Activated CD4-positive, alpha-beta T cell treated with anti-CD3 and anti-CD28 coated beads, Interleukin-2, amount 10 ng/mL, durations not matched to agents 24 days and 14 days (primary cell): ENCODE measurements at places on chromosomes 4 and X.

DNA sequence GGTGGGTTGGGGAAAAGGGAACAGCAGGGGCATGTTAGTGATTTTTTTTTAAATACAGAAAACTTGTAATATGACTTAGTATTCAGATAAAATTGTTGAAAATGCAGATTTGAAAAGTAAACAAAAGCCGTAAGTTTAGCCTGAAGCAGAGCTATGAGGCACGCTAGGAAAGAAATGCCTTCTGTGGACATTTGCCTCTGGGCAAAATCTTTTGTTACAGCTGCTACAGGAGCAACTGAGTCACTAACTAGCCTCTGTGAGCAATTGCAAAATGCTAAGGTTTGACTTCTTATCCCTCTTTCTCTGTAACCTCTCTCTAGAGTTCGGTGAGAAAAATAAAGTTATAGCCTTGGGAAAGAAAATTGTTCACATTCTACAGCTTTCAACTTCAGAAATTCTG is 350.0 kb downstream of the SLC7A11 start:
- no peak for DNase-seq

- no peak for DNase-seq
Measured at GRCh38 chr4:104490096-104490769, 4.5 kb downstream of the CXXC4 start.

GRCh38 chr4:45078201-45078600 is 351.8 kb upstream of the GNPDA2 start:
- DNase-seq, result no peak

- DNase-seq, result peak; percentile 65
Measured at GRCh38 chrX:17632942-17633341, 104.4 kb upstream of the SCML1 start.

DNA sequence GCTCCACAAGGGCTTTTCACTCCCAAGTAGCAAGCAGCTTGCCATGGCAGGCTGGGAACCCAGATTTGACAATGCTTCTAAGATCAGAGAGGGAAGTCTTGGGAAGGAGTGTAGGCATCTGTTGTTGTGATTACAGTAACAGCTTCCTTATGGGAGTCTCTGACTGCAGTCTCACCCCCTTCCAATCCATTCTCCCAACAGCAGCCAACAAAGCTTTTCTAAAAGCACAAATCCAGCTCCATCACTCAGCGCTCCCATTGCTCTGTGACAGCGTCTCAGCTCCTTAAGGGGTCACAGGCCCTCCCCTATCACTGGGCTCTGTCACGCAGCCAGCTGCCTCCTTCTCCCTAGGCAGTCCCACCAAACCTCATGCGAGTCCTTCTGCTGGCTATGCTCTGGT is 7.1 kb downstream of the IGFBP7 start:
- no peak for DNase-seq

GRCh38 chrX:40628506-40628905 is 5.3 kb downstream of the MPC1L start:
- no peak for DNase-seq

- no peak for DNase-seq
Measured at GRCh38 chr4:48589098-48589445, 99.0 kb downstream of the ZAR1 start.

DNA sequence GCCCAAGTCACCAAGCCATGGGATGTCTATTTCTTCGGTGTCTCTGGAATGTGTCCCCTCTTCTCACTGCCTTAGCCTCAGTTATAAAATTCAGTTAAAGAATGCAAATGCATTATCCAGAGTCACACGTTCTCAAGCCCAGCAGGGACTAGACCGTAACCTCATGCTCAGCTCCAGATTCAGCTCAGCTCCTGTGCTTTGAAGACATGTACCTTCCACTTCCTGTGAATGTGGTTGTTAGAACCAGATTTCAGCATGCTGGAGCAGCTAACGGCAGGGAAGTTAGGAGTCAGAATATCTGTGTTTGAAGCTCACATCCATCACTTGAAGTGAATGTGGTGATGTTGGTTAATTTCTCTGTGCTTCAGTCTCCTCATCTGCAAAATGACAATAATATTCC is 26.7 kb downstream of the GEMIN8 start:
- DNase-seq, result no peak

GRCh38 chr4:89101256-89102161 is 9.8 kb upstream of the TIGD2 start:
- peak; percentile 51 for DNase-seq

- no peak for DNase-seq
Measured at GRCh38 chrX:40552768-40553167, 28.0 kb upstream of the ATP6AP2 start.

DNA sequence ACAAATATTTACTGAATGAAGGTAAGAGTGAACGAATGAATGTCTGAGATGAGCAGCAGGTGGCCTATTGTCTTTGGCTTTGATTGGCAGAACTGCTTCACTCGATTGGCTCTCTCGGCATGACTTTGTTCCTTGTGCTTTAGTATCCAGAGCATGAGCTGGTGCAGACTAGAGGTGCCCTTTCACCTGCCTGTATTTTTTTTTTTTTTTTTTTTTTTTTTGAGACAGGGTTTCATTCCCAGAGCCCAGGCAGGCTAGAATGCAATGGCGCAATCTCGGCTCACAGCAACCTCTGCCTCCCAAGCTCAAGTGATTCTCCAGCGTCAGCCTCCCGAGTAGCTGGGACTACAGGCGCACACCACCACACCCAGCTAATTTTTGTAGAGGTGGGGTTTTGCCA is 38.9 kb downstream of the SRPX2 start:
- DNase-seq, result no peak

DNA sequence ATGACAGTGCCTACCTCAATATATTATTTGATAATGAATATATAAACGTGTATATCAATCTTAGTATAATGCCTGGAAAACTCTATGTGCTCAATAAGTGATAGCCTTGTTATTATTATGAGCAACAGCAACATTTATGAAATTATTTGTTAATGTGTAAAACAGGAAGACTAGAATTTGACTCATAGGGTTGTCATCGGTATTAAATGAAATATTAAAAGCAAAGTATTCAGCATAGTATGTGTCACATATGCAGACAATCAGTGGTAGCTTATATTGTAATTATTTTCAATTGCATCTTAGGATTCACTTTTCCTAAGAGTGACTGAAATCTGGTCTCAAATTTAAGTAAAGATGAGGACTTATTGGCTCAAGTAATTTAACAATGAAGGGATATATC is 24.6 kb downstream of the SPANXD start:
- no peak for DNase-seq

GRCh38 chr4:127791391-127791790 is 9.3 kb downstream of the HSPA4L start:
- no peak for DNase-seq

DNA sequence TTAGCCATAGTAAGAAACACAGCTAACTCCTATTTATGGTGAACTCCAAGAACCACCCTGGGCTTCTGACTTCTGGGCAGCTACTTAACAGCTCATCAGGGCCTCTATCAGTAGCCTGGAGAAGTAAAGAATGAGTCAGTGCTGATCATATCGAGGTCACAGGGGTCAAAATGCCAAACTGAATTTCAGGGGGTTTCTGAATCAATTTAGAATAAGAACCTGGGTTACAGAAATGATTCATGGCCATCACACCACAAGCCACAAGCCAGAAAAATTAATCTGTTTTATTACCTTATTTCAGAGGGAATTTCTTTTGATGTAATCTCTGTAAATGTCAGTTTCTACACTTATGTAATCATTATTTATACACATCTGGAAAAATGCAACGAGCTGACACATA is 64.4 kb downstream of the CHST7 start:
- DNase-seq, result no peak

GRCh38 chrX:139120760-139121159 is 409.2 kb upstream of the FGF13 start:
- no peak for DNase-seq

- no peak for DNase-seq
Measured at GRCh38 chrX:155001873-155002272, 20.6 kb downstream of the F8 start.

DNA sequence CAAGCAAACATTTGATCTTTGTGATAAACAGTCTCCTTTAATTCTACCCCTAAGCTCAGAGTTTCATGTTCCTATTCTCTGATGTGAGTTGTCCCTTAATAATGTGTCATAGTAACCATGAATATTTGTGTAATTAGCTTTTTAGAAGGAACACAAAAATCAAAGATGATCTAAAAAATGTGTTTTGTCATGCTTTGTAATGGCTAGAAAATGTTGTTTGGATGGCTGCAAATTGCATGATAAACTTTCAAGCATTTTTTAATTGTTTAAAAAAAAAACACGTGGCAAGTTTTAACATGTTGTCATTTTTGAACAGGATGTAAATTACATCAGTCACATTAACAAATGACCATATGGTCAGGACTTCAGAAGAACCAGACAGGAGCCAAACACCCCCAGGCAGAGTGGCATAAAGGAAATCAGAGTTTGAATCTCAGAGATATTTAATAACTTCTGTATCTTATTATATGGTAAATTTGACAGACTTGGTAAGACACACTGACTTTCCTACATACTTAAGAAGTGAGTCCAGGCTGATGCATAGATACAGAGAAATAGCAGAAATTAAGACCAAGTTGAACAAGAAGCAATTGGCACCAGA is 223.9 kb upstream of the VEGFC start:
- no peak for DNase-seq

- peak; percentile 68 for DNase-seq
Measured at GRCh38 chr4:10095296-10095991, 21.2 kb downstream of the WDR1 start.

DNA sequence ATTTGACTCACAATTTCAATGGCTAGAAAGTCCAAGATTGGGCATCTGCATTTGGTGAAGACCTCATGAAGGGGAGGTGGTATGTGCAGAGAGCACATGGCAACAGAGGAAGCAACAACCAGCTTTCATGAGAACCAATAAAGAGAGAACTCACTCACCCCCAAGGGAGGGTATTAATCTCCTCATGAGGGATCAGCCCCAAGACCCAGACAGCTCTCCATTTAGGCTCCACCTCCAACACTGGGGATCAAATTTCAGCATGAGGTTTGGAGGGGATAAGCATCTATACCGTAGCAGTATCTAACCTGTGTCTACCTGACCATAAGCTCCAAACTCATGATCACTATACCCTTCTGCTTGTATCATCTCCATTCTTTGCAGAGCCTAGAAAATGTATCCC is 9.3 kb upstream of the TBC1D19 start:
- peak; percentile 36 for DNase-seq

GRCh38 chr4:143186649-143187048 is 1.9 kb downstream of the USP38 start:
- peak; percentile 71 for DNase-seq
